CD8-positive, alpha-beta T cell (primary cell): ENCODE measurements at places on chromosomes 13 and 19.

DNA sequence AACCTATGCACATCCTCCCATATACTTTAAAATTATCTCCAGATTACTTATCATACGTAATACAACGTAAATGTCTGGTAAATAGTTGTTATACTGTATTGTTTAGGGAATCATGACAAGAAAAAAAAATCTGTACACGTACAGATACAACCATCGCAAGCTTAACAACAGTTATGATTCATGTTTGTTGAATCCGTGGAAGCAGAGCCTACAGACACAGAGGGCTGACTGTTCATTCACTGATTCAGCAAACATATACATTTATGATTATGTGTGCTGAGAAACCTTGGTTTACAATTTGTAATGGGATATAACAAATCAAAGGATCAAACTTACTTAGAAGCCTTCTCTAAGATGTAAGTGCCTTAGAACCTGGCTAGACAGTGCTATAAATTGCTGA is 1.5 kb downstream of the ZNF260 start:
- DNase-seq: no peak

- DNase-seq: no peak
Observed at GRCh38 chr13:42569576-42570344, 4.2 kb upstream of the TNFSF11 start.

DNA sequence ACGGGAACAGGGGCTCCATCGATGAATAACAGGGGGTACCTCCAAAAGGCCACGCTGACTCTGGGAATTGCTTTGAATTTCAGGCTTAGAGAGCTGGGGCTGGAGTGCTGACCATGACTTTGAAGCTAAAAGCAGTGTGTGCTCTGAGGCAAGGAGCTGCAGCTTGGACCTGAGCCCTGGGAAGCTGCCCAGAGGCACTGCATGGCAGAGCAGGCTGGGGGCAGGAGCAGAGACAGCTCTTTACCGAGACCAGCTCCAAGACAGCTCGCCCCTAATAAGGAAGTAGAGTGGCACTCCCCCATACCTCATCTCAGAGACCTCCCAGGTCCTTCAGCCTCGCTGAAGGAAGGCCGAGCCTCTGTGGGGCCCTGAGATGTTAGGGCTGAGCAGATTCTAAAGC is 200.2 kb downstream of the COL4A1 start:
- no peak for DNase-seq

DNA sequence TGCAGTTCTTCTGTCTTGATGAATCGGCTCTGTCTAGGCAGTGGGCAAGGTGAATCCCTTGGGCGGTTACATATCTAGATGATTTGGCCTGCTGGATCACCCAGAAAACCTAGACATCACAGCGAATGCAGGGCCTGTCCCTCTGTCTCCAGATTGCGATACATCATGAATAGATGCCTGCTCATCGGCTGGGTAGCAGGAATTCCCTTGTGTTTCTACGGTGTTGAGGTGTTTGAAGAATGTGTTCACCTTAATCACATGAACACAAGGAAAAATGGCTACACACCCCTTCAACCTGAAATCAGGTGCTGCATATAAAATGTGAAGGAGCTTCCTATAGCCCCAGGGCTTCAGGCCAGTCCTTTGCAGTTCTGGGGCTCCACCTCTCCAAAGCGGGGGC is 281.2 kb downstream of the SHISA2 start:
- no peak for DNase-seq

- DNase-seq: no peak
Observed at GRCh38 chr19:35816262-35816661, 3.6 kb upstream of the PRODH2 start.

DNA sequence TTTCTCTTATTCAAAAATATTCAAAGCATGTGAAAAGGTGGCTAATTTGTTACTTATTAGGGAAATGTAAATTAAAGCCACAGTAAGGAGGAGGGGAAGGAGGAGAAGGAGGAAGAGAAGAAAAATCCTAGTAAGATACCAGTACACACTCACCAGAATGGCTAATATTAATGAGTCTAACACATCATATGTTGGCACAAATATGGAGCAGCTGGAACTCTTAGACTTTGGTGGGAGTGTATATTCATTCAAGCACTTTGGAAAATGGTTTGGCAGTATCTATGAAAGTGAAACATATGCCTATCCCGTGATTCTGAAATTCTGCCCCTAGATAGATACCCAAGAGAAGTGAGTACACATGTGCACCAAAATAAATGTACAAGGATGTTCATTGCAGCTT is 38.1 kb upstream of the RGCC start:
- DNase-seq: no peak

GRCh38 chr13:73891805-73892204 is 242.4 kb downstream of the KLF12 start:
- no peak for DNase-seq

- DNase-seq: no peak
Observed at GRCh38 chr13:26695891-26696311, 64.7 kb downstream of the GPR12 start.

- no peak for DNase-seq
Observed at GRCh38 chr13:52726258-52726657, 13.4 kb downstream of the CNMD start.

DNA sequence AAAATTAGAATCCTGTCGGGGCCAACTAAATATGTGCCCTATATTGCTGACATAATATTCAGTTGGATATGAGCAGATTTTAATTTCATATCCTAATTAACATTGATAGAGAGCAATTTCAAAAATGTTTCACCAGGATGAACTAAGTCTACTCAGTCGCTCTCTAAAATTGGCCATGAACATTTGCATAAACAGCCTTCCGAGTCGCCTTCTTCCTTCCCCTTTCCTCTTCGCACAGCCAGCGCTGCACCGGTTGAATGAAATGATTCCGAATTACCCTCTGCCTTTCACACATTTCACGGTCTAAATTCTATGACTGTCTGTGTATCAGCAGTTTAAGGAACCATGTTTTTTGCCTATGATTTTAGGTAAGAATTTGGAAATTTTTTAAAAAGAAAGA is 413.7 kb downstream of the LIG4 start:
- no peak for DNase-seq

DNA sequence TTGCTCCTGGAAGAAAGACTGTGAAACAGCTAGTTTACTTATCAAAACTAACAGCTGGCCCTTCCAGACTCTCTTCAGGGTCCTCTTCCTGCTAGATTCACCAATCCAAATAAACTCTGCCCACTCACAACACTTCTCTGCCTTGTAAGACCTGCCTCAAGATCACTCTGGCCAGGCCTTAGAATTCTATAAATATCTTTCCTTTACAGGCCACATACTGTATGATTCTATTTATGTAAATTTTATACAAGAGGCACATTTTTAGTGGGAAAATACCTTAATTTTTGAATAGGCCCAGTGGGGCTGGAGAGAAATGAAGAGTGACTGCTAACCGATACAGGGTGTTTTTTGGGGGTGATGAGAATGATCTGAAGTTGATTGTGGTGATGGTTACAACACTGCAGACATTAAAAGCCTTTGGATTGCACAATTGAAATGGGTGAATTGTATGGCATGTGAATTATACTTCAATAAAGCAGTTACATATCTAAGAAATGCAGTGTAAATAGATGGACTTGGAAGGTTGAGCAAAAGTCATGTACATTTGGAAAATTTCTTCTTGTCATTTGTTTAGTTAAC is 141.8 kb downstream of the GPC5 start:
- DNase-seq: no peak

- DNase-seq: no peak
Observed at GRCh38 chr19:41932720-41933332, 4.6 kb upstream of the ERFL start.

DNA sequence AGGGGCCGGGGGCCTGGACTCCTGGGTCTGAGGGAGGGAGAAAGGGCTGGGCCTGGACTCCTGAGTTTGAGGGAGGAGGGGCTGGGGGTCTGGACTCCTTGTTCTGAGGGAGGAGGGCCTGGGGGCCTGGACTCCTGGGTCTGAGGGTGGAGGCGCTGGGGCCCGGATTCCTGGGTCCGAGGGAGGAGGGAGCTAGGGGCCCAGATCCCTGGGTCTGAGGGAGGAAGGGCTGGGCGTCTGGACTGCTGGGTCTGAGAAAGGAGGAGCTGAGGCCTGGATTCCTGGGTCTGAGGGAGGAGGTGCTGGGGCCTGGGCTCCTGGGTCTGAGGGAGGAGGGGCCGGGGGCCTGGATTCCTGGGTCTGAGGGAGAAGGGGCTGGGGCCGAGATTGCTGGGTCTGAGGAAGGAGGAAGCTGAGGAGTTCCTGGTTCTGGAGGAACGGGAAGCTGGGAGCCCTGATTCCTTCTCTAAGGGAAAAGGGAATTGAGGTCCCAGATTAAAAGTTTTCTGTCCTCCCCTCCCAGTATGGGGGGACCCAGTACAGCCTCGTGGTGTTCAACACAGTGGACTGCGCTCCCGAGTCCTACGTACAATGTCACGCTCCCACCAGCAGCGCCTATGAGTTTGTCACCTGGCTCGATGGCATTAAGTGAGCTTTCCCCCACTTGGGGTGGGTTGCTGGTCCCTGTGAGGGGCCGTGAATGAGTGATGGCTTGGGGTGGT is 721 bp downstream of the MED25 start:
- no peak for DNase-seq

GRCh38 chr19:28130066-28130511 is 1082.9 kb downstream of the UQCRFS1 start:
- DNase-seq: no peak

- DNase-seq: no peak
Observed at GRCh38 chr13:85651440-85651839, 147.8 kb downstream of the SLITRK6 start.

GRCh38 chr19:44807652-44808462 is 1.0 kb upstream of the BCAM start:
- DNase-seq: no peak

GRCh38 chr19:29645911-29646310 is 19.4 kb upstream of the PLEKHF1 start:
- peak; percentile 27 for DNase-seq

DNA sequence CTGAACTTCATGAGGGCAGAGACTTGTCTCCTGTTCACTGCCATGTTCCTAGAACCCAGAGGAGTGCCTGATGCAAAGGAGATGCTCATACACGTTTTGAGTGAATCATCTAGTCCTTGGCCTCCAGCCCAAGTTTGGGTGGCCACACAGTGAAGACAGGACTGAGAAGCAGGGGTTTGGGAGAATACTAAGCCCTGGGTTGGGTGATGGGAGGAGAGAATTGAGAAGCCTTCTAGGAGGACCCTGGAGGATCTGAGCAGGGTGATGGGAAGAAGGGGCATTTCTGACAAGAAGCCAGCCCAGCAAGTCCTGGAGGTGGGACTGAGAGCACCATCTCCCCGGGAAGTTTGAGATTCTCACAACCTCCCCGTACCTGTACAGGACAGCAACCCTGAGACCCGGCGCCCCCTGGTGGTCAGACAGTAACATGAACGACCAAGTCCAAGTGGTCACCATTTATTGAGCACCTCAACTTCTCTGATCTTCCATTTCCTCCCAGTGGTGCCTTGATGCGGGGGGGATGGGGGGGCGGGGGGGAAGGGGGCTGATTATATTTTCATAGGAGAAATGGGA is 11.0 kb downstream of the CTU1 start:
- DNase-seq: peak; percentile 44

- DNase-seq: no peak
Observed at GRCh38 chr13:112895521-112896465, 73.2 kb upstream of the MCF2L start.

GRCh38 chr19:47582320-47582909 is 9.5 kb upstream of the ZNF541 start:
- no peak for DNase-seq

DNA sequence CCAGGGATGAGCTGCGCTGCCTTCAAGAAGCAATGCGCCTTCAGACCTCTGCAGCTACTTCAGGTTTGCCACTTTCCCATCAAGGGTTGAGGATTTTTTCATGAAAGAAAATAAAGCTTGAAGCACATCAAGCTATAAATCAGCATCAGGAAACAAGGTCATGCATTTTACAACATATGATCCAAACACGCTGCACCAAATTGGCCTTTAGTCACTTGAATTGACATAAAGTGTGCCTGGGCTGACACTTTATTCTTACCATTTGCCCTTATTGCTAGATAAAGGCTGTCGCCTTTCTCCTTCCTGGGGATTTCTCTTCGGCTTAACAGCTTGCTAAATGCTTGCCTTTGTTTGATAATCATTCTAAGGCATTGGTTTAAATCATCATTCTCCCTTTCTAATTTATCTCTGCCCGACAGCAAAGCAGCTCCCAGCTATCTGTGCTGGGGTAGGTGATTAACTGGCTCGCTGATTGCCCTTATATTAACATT is 87.7 kb downstream of the LHFPL6 start:
- DNase-seq: no peak

DNA sequence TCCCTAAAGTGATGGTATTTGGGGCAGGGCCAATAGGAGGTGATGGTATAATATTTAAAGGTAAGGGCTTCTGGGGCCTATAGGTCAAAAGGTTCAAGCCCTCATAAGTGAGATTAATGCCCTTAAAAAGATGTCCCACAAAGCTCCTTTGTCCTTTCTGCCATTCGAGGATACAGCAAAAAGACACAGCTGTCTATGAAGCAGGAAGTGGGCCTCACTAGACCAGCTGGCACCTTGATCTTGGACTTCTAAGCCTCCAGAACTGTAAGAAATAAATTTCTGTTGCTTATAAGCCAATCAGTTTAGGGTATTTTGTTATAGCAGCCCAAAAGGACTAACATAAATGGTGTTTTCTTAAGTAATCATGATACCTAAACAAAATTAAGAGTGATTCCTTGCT is 27.2 kb upstream of the POU4F1 start:
- DNase-seq: no peak

DNA sequence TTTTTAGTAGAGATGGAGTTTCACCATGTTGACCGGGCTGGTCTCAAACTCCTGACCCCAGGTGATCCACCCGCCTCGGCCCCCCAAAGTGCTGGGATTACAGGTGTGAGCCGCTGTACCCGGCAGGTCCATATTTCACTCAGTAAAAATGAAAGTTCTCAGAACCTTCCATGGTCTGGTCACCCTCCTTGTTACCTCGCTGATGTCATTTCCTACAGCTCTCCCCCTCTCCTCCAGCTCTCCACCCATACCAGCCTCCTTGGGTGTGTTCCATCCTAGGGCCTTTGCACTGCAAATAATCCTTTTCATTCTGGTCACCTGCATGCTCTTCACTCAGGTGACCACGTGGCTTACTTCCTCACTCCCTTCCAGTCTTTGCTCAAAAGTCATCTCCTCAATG is 78.2 kb upstream of the TNFSF11 start:
- no peak for DNase-seq

- no peak for DNase-seq
Observed at GRCh38 chr19:31890230-31890629, 455.2 kb upstream of the ZNF507 start.

- DNase-seq: no peak
Observed at GRCh38 chr13:94784066-94784465, 71.7 kb upstream of the SOX21 start.

DNA sequence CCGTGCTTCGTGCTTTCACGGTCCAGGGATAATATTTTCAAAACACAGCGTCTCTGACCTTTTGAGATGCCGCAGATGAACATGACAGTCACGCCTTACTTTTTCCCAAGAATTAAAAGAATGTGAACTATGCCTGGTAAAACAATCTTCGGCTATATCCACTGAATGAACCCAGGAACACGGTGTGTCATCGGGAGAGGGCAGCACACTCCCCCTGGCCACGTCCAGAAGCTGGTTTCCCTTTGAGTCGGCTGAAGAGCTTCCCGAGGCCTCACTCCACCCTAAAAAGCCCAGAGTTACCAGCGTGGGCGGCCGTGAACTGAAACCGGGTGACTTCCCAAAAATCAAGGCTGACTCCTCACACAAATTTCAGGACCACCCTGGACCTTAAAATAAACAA is 22.9 kb upstream of the SHISA2 start:
- DNase-seq: no peak

GRCh38 chr13:104105418-104106355 is 1039.5 kb upstream of the SLC10A2 start:
- no peak for DNase-seq

GRCh38 chr19:13054626-13055212 is 47.9 kb downstream of the LYL1 start:
- DNase-seq: no peak

GRCh38 chr13:49936968-49937273 is 781 bp upstream of the SPRYD7 start:
- DNase-seq: no peak
